ENCODE measurements at places on chromosomes 2 and 18.

DNA sequence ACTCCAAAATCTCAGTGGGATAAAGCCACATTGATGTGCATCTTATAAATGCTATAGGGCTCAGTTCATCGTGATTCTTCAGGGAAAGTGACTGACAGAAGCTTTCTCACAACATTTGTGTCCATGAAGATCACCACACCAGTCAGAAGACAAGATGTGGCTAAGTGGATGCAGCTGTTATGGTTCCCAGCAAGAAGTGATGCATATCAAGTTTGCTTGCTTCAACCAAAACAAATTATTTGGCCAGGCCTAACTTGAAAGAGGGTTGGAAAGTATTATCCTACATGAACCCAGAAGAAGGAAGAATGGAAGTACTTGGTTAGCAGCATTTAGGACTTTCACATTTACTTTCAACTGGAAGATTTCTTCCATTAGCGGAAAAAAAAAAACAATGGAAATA, 210.0 kb upstream of the ACVR2A start:
- DNase-seq: no peak

GRCh38 chr18:58970943-58971790, 106.5 kb downstream of the ZNF532 start:
- DNase-seq: no peak

DNA sequence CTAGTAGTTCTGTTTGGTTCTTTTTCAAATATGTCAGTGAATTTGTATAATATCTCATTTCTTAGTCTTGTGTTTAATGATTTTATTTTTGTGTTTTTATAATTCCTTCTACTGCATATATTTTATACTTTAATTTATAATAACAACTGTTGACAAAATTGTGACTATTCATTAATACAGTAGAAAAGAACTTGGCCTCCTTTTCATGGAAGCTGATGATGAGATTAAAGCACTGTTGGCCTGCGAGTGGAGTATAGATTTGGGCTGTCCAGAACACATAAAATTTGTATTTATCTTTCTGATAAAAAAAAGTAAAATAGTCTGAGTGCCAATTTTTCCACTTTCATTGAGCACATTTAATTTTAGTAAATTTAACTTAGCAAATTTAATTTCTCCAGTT, 12.1 kb downstream of the CFLAR start:
- DNase-seq: no peak

DNA sequence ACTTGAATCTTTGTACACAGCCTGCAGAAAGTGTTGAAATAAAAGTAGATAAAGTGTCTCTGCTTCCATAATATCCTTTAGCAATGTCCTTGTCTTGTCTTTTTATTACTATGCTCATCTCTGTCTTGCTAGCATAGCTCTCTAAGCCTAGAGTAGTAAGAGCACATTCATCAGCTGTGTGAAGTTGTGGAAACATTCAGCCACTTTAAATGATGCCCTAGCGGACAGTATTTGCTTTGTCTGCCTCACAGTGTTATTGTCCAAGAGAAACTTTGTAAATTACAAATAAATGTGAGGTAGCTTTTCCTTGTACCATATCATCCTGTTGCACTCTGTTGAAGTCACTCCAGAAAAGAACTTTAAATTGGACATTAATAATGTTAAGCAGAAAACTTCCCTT, 60.3 kb upstream of the TTC21B start:
- DNase-seq: no peak

GRCh38 chr2:174952607-174953006, 52.6 kb downstream of the CHN1 start:
- DNase-seq: no peak

- DNase-seq: no peak
Observed at GRCh38 chr2:160703648-160704585, 210.3 kb upstream of the RBMS1 start.

All from bone marrow (tissue), 2 donors.